NB4 (cell line): ENCODE measurements at places on chromosomes 5 and 9.

DNA sequence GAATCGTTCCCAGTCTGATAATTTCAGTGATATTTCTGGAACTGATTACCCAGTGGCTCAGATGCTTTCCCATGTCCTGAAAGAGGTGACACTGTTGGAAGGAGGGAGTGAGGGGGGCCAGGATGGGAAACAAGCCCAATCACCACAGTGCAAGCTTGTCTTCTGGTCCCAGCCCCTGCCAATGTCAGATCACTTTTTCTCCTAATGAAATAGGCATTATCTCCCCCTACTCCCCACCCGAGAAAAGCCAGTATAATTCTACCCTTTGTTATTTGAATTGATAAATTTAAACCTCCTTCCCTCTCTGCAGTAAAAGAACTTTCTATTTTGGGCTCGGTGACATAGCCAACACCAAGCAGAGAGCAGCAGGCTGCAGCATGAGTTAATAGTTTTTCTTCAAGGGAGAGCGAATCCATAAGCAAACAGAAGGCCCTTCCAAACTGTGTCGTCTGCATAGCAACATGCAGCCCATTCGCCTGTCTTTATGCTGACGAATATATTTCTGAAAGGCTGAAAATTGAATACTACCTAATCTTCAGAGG, 14.6 kb upstream of the PPP2CA start:
- no peak for DNase-seq

DNA sequence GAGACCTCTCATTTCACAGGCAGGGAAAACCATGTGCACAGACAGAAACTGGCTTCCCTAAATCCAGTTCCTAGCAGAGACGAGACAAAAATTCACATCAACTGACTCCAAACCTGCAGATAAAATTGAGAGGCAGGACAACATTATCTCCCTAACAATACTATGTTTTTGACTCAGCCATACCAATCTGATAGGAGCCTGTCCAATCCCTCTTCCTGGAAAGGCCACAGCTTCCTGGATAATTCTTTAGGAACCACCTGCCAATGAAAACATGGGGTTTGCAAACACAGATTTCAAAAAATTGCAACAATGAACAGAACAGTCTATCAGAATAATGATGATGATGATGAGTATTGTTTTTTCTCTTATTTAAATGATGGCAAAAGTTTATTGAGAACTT, 22.4 kb downstream of the SH3TC2 start:
- no peak for DNase-seq

GRCh38 chr9:21991072-21991959, 2.9 kb downstream of the CDKN2A start:
- no peak for DNase-seq

DNA sequence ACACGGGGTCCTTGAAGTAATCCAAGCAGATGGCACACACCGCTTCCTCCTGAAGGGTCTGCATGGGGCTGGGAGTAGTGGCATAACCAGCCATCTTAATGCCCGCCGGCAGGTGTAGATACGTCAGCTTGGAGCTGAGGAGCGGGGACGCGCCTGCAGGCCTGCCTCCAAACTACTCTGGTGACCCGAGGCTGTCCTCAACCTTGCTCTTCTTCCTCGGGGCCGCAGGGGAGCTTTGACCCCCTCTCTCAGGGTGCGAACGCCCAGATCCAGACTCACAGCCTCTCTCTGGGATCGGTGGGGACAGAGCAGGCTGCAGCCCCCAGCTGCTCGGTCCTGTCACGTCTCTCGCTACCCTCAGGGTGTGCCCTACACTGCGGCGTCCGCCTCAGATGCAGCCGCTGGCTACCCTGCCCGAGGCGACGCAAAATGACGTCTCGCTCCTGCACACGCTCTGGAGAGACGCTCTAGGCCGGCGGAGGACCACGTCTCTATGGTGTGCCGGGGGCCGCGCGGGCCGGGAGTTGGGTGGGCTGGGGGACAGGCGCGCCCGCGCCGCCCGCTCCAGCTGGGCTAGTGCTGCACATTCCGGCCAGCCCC, at the start of gene TRIM52:
TRIM52 (minus strand) TSS at position 424 of the 600 bp plus-strand sequence; CDS start at position 94, 330 bp downstream.
- peak; percentile 94 for DNase-seq

GRCh38 chr5:152634586-152634985, 229.5 kb upstream of the NMUR2 start:
- DNase-seq: no peak

DNA sequence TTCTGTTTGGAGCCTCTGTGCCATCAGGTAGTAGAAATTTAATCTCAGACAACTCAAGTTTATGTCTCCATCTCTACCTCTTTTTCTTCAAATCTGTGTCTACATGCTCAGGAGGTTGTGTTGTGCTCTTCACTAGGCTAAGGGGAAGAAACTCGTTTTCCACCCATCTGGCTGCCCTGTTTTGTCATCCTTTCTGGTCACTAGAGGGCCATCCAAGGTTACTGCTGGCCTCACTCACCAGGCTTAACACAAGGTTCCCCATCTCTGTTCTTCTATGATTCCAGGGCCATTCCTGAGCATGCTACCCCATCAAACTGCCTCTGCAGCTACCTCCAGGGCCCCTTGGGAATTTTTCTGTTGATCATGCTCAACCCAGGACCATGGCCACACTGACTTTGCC, 213.3 kb upstream of the FBXL7 start:
- peak; percentile 12 for DNase-seq

DNA sequence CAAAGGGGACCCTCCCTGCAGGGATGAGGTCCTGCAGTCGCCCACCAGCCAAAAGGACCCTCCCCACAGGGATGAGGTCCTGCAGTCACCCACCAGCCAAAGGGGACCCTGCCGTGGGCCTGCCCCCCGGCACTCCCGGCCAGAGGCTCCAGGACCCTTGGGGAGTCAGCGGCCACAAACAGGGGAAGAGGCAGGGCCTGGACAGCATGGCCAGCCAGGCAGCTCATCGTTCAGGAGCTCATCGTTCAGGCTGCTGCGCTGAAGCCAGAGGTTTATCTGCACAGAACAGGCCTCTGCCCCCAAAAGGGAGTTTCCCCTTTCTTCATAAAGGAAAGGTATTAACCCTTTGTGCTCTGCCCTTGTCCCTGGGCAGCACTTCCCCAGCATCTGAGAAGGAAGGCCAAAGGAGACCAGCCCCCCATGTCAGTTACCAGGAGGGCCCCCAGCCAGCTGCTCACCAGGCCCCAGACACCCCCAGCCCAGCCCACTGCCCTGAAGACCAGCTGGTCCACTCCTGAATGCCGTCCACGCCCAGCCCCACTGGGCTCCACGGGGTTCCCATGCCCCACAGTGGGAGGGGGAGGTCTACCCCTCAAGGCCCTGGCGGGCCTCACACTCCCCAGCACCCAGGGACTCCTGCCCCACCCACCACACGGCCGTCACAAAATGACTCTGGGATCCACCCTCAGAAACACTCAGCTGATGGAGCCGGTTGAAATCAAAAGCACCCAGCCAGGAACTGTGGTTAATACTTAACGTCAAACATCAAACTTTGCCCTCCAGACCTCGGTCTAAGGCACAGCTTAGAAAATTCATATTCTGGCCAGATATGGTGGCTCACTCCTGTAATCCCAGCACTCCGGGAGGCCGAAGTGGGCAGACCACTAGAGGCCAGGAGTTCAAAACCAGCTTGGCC, 6.3 kb downstream of the SLC12A7 start:
- DNase-seq: peak; percentile 71

DNA sequence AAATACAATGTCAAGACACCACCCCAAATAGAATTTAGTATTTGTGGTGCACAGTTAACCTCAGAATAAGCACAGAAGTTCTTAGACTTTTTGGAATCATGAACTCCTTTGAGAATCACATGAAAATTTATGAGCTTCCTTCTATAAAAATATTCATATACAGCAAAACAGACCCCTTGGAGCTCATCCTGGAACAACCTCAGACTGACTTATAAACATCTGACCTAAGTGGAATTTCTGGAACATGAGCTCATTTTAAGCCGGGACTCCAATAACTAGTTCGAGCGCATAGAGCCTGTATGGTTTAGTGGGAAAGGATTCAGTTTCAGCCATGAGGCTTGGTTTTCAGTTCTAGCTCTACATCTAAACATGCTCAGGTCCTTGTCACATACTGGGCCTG, 192.3 kb downstream of the DEPDC1B start:
- DNase-seq: no peak

GRCh38 chr9:37619806-37620205, 27.4 kb upstream of the TOMM5 start:
- no peak for DNase-seq
